Thoracic aorta (tissue), 2 donors: ENCODE measurements at places on chromosomes 2 and 18.
A peak's percentile ranks its signal among the peaks of the same experiment; 100 is the strongest.

DNA sequence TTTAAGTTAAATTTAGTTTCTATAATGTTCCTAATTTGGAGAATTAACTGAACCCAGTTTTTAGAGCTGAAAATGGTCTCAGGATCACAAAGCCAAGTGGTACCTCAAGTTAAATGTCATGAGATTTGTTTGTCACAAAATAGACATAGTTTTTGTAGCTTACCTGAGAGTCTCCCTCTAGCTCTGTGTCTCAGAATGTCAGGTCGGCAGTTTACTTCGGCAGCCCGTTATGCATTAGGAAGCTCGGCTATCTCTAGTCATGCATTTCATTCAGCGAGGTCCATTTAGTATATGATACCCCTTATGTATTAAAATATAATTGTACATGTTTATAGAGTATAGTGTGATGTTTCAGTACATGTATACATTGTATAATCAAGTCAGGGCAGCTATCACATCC, 155.6 kb downstream of the EML6 start:
- DNase-seq, result no peak

DNA sequence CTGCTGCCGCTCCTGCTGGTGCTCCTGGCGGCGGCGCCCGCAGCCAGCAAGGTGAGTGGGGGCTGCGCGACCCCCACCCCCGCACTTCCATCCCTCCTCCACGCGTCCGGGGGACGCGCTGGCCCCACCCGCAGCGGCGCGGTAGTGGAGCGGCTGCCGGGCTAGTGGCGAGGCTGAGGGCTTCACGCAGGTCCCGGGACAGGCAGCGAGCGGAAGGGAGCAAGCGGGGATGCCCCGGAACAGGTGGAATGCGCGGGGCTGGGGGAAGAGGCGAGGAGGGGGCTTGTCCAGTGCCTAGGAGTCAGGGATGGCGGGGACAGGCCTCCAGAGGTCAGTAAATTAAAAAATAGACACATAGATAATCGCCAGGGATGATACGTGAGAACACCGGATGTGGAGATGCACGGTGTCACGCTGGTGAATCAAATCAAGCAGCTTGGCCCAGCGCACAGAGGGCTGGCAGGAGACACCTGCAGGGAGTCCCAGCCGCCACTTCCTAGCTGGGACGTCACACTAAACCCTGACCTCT, 403 bp downstream of the COL4A3 start:
- DNase-seq, result no peak

GRCh38 chr2:60519231-60519863, 34.1 kb downstream of the BCL11A start:
- no peak for DNase-seq

DNA sequence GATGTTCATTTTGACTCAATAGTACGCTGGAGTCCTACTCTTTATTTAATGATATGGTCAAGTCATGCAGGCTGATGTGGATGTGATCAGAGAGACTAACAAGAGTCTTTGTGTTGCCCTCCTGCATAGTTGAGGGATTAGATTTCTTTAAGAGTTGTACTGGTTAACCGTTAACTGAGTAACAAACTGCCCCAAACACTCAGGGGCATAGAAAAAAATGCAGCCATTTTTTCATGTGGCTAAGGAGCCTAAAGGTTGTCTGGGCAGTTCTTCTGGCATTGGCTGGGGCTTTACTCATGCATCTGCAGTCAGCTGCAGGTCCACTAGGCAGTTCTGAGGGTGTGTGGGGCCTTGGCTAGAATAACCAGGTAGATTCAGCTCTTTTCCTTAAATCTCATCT, 32.5 kb downstream of the DOCK10 start:
- DNase-seq, result no peak

DNA sequence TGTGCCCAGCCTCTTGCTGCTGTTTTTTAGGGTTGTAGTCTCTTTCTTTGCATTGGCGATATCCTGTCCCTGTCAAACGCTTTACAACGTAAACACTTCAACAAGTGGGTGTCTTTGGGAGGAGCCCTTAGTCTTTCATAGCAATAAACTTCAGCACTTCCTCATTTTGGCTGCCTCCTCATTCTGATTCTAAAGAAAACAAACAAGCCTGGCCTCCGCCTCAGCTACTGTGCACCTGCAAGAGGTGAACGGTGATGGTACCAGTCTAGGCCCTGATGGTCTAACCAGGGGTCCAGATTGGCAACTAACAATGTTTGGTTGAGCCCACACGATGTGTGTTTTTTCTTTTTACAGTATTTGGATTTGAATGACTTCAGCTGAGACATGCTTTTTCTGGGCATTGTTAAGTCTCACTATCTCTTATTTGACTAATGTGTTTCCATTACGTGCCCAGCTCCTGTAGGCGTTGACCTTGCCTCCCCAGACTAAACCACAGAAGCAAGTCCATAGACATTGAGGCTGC, 53.2 kb upstream of the CUL3 start:
- DNase-seq, result no peak

GRCh38 chr2:162073888-162074631, at the start of gene DPP4:
TSS of gene DPP4 (minus strand) at chr2:162074215. CDS start at chr2:162073981, 234 bp downstream.
- no peak for DNase-seq

DNA sequence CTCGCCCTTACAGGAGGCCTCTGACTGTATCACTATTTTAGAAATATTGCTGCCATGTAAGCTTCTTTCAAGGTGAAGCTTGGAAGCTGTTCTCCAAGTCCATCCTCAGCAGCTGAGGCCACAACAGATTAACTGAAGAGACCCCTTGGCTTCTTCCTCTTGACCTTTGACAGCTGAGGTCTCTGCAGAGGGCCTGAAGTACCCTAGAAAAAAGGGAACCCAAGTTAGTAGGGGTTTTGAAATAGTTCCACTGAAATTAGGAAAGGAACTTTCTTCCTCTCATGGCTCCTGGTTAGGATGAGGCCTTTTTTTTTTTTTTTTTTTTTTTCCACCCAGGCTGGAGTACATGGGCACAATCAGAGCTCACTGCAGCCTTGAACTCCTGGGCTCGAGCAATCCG, 15.5 kb upstream of the IHH start:
- no peak for DNase-seq

GRCh38 chr18:8081872-8082553, 514.9 kb downstream of the PTPRM start:
- no peak for DNase-seq

GRCh38 chr2:119439574-119440500, 8.2 kb downstream of the TMEM37 start:
- DNase-seq, result no peak

- no peak for DNase-seq
These were observed 352.0 kb upstream of the POU3F3 start for GRCh38 chr2:104501929-104502328.

DNA sequence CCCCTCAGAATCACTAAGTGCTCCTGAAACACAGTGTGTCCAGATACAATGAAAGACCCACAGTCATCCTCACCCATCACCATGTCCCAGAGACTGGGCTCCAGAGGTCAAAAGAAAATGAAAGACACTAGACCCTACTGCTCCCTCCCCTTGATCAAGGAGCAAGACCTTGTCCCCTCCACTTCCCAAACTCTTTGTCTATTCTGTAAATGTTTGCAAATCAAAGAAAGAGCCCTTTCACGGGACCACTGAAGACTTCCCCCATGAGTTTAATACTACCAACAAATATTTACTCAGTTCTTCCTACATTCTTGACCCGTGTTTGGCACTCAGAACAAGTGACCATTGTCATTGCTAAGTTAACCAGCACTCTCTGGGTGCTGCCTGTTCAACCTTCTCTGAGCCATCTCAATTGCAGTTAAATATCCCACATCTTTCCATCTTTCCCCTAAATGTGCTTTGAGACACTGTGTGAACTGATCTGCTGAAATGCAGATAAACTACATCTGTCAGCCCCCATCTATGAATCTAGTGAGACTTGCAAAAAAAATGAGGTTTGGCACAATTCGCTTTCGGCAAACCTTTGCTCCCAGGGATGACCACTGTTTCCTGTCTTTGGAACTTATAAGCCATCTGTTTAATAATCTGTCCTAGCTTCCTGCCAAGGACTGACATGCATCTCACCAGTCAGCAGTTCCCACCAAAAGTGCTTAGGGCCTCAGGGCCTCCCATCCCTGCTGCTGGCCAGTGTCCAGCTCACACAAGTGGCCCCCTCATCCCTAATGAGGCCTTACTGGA, 170.3 kb downstream of the GFPT1 start:
- DNase-seq, result no peak

DNA sequence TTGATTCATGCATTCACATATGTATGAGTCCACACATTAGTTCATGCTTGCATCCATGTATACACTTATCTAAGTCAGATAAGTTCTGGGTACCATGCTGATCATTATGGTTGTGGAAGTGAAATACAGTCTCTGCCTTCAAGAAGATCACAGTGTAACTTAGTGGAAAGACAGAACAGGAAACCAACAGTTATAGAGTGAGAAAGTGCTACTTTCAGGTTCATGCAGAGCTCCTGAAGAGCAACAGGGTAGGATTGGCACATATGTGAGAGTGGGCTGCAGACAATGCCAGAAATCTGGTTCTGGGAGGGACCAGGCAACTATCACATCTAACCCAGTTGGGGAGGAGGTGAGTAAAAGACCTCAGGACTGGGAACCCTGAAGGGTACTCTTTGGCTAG, 35.4 kb upstream of the PGAP1 start:
- DNase-seq, result no peak

- no peak for DNase-seq
These were observed 216.8 kb upstream of the SLC14A2 start for GRCh38 chr18:45398448-45398847.

- no peak for DNase-seq
These were observed 275.8 kb downstream of the LNPK start for GRCh38 chr2:175726223-175726622.

GRCh38 chr2:197675711-197676188, 363 bp upstream of the RFTN2 start:
- no peak for DNase-seq

- no peak for DNase-seq
These were observed 85.6 kb downstream of the NCOA1 start for GRCh38 chr2:24576617-24577016.

- DNase-seq, result no peak
These were observed 423.2 kb upstream of the NRP2 start for GRCh38 chr2:205259121-205259520.

- no peak for DNase-seq
These were observed 4.1 kb upstream of the GORASP2 start for GRCh38 chr2:170924969-170925368.

DNA sequence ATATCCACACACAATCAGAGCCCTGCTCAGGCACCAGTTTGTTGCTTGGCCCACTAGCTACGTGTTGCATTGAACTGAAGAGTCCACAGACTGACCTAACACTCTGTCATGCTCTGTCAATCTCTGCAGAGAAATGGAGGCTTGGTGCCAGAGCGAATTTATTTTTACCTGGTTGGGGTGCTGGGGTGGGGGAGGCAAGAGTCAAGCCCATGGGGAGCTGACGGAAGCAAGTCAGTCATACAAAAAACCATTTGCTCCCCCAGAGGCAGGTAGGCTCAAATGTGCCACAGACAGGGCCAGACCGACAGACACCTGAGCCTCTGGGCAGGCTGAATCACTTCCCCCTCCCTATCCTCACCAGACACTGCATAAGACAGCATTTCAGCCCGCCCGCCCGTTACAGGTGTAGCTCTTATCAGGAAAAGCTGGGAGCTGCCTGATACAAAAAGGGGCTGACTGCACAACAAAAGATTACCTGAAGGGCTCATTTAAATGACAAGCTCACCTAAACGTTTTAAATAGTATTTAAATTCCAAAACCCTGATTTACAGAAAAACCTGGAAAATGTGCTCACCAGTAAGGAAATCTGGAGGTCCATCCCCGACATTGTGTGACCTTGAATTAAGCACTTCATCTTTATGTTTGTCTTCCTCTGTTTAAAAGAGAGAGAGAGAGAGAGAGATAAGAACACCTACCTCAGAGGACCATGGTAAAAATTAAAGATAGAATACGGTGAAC, 2.1 kb upstream of the PCBP1 start:
- no peak for DNase-seq

GRCh38 chr2:234930397-234930796, 21.4 kb upstream of the SH3BP4 start:
- DNase-seq, result no peak

DNA sequence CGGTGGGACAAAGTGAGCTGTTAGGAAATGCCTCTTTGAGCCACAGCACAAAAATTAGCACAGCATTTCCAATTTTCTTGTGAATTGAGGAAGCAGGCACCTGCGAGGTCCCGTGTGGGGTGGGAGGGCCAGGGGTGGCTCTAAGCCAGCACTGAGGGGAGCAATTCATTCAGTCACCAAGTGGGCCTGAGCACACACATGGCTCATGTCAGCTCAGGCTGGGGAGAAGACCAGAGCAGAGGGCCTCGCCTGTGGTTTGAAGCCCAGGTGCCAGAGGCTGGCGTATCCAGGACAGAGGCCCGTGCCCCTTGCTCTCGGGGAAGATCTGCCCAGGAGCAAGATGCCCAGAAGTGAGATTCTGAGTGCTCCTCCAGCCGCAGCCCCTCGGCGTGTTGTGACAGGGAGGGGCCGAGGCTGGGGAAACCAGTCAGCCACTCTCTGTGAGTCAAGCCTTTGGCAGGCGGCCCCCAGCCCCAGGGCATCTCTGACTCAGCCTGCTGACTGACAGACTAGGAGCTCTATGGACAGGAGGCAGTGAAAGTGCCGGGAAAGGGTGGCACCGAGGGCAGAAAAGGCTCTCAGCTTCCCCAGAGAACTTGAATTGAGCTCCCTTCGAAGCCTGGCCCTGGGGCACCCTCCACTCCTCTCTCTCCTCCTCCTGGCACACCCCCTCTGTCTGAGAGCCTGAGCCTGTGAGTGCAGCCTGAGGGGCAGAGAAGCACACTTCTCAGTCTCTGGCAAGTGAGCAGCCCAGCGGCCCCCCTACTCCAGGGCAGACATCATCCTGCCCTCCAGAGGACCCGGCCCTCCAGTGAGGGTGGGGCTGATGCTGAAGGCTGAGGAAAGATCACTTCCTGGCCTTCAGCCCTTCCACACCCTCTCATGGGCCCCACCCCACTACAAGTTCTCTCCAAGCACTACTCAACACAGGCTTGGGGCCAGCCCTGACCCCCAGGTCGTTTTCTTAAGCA, 32.3 kb downstream of the CYP26B1 start:
- peak; percentile 73 for DNase-seq

DNA sequence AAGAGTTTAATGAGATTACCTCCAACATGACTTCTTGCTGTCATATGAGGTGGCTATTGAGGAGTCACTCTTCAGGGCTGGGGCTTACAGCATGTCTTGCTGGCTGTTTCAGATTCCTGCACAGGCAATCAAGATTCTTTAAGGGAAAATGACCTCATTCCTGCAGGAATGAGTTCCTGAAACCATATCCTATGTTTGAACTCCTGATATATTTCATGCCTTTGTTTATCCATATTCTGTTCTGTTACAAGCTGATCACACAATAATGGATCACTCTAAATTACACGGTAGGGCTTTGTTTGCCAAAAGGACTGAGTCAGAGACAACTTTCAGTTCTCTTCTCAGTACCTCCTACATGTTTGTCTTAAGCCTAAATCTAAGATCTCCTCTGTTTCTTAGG, 879.8 kb upstream of the PIK3C3 start:
- DNase-seq, result no peak

- no peak for DNase-seq
These were observed at the start of gene MC5R for GRCh38 chr18:13823707-13824395. TSS of gene MC5R (plus strand) at chr18:13824149. CDS start at chr18:13825766, 1,617 bp downstream.

GRCh38 chr2:53493210-53493609, 274.4 kb upstream of the CHAC2 start:
- DNase-seq, result no peak
